NCI-H82 (cell line): ENCODE measurements at places on chromosomes 1 and 21.

GRCh38 chr1:239815074-239815473 is 276.6 kb upstream of the FMN2 start:
- no peak for DNase-seq

DNA sequence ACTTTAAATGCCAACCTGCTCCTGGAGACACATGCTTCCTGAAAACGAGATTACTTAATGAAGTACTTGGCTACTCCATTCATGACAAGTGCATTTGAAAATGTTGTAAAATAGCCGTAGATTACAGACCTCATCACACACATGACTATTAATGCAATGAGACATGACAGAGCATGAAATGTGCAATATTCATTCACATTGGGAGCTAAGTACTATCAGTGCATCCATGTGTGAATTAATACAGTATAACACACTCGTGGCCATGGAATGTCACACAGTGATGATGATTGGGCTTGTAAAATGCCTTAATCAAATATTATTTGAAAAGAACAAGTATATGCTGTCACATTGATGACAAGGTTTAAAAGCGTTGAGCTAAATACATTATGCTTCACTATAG is 407.0 kb downstream of the AMY1C start:
- no peak for DNase-seq

GRCh38 chr1:163875200-163875926 is 553.6 kb downstream of the NUF2 start:
- peak; percentile 90 for DNase-seq

DNA sequence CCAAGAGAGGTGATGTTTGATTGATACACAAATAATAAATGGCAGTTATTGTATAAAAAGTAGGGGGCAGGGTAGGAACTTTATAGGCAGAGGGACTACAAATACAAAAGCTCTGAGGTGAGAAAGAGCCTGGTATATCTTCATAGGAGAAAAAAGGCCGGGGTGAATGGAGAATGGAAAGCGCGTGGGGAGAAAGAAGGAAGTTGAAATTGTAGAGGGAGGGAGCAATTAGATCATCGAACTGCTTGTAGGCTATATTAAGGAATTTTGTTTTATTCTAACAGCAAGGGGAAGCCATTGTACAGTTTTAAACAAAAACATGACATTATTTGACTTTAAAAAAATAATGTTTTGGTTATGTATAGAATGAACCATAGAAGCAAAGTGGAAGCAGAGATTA is 147.4 kb downstream of the PDE4B start:
- no peak for DNase-seq

DNA sequence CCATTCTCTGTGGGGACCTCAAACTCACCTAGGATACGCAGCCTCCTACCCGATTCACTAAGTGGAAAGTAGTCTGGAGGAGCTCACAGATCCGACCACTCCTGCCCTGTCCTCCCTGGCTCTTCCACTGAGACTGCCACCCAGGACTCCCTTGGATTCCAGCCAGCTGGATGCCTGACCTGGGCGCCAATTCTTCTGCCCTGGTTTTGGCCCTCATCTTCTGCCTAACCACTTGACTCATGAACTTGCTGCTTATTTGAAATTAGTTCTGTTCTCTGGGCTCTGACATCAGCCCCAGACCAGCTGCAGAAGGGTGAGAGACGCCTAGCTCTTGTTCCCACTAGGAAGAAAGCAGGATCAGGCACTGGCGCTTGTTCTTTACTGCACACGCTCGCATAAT is 48.9 kb downstream of the SLC35D1 start:
- no peak for DNase-seq

GRCh38 chr1:108503062-108503733 is 53.1 kb downstream of the NBPF6 start:
- DNase-seq: no peak

- no peak for DNase-seq
These were observed 11.7 kb upstream of the RGS2 start for GRCh38 chr1:192797143-192797542.

DNA sequence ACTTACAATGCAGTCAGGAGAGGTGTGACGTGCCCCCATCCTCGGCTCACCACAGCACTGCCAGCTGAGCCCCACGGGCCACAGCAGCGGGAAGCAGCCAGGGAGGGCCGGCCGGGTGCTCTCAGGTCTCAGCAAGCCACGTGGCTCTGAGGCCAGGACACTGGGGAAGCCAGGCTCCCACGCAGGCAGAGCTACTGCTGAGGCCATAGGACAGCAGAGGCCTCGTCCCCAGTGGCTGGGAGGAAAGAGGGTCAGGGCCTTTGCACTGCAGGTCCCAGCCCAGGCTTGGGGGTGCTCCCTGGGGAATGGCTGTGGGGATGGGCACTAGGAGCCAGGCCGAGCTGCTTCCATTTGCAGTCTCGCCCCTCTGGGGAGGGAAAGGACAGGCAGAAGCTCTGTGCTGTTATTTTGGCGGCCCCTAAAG is 5.8 kb downstream of the LRRC47 start:
- no peak for DNase-seq

DNA sequence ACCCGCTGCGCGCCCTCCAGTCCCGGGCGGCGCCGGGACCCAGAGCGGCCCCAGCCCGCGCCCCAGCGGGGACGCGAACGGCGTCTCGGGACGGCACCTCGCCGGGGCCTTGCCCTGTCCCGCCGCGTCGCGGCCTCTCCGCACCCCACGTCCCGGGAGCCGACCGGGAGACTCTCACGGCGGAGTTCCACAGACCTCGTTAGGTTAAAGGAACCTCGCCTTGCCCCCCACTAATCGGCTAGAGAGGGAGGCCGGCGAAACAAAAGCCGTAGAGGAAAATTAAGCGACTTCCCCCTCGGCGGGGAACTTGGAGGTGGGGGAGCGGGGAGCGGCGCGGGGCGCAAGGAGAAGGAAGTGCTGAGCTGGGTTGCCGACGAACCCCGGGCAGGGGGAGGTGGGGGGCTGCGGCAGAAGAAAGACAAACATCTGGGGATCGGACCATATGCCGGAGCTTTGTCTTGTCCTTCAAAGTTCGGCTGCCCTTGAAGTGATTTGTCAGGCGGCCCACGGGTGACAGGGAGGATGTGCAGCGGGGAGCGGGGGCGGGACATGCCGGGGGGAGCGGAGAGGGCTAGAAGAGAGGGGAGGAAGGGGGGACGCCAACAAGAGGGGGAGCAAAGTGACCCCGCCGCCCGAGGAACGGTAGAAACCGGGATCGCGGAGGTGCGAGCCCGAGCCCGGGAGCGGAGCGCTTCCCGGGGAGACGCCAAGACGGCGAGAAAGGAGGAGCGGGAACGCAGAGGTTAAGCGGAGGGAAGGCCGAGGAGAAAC is 120.0 kb upstream of the RRP15 start:
- DNase-seq: peak; percentile 82

DNA sequence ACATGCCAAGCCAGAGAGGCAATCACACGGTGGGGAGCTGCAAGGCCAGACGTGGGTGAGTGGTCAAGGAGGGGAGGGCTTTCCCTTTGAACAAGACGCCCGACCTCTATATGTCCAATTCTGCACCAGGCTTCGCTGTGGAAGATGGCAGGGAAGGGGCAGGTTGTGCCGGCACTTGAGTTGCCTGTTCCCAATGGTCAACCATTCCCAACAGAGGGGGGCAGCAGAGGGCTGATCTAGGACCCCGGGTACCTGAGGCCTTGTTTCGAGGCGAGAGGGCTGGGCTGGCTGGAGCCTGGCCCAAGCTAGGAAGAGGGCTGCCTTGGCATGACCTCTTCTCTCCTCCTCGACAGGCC is 64.9 kb downstream of the TMEM53 start:
- DNase-seq: peak; percentile 85

DNA sequence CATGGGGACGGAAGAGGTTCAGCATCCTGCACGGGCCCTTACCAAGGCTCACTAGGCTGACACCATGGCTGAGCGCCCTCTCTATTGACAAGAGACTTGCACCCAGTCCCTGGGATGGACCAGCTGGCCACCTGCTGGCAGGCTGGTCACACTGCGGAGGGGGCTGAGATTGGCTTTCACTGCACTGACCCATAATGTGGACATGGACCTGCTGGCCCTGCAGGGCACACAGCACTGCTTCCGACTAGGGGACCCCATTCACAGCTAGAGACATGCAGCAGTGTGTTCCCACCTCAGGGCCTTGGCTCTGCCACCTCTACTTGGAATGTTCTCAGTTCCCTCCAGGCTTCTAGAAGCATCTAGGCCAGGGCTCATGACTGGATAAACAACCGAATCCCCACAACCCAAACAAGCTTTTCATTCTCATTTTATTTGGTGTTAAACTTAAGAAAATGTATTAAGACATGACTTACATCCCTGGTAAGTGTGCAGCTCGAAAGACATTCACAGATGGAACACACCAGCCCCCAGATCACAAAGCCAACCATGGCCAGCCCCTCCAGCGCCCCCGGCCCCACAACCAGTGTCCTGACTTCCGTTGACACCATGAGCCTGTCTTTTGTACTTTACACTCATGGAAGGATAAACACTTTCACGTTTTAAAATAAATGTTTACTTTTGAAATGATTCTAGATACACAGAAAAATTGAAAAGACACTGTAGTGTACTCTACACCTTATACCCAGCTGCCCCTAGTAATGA is 9.3 kb upstream of the SRARP start:
- peak; percentile 65 for DNase-seq

GRCh38 chr1:14598498-14599182 is at the start of gene KAZN:
TSS of gene KAZN (plus strand) at chr1:14598685.
- peak; percentile 19 for DNase-seq

DNA sequence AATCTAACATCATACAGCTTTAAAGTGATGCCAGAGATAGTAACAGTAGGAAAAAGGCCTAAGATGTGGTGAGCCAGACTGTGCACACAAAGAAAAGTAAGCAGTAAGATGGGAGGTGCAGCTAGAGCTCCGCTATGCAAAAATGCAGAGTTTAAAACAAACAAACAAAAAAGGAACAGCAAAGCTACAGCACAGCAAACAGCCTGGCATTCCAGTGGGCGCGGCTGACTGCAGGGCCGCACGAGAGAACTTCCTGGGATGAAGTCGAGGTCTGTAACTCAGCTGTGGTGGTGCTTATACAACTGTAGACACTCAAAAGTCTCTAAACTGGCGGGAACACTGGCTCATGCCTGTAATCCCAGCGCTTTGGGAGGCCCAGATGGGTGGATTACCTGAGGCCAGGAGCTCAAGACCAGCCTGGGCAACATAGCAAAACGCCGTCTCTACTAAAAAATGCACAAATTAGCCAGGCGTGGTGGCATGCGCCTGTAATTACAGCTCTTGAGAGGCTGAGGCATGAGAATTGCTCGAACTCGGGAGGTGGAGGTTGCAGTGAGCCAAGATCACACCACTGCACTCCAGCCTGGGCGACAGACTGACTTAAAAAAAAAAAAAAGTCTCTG is 30.1 kb downstream of the PRDM15 start:
- peak; percentile 29 for DNase-seq

GRCh38 chr1:10539411-10540043 is 64.8 kb downstream of the PEX14 start:
- peak; percentile 80 for DNase-seq

GRCh38 chr1:184499616-184500015 is 112.8 kb downstream of the C1orf21 start:
- DNase-seq: peak; percentile 84

GRCh38 chr1:185349556-185349955 is 32.5 kb upstream of the IVNS1ABP start:
- DNase-seq: no peak
